ENCODE measurements at places on chromosomes 2 and 18. TPM values are rescaled to one million over a fixed set of nuclear protein-coding genes. Genes with fewer than 3 reads are reported as not detected.

C2orf92 gene
- total RNA-seq = 4.4 TPM

SERPINB13 gene
- not detected for total RNA-seq

C1QL2 gene
- not detected for total RNA-seq

DSC1 gene
- total RNA-seq = 9.5 TPM

MYL1 gene
- not detected for total RNA-seq

KYNU gene
- total RNA-seq = 1.1 TPM

GATA6 gene
- 93.5 TPM for total RNA-seq

- peak; percentile 36 for DNase-seq
Observed at GRCh38 chr2:216807857-216808272, 52.0 kb downstream of the TNP1 start.

GRCh38 chr2:78202366-78202765 lies 680.2 kb upstream of the LRRTM4 start:
- no peak for DNase-seq

- DNase-seq = no peak
Observed at GRCh38 chr2:56892382-56892781, 708.6 kb downstream of the CCDC85A start.

DNA sequence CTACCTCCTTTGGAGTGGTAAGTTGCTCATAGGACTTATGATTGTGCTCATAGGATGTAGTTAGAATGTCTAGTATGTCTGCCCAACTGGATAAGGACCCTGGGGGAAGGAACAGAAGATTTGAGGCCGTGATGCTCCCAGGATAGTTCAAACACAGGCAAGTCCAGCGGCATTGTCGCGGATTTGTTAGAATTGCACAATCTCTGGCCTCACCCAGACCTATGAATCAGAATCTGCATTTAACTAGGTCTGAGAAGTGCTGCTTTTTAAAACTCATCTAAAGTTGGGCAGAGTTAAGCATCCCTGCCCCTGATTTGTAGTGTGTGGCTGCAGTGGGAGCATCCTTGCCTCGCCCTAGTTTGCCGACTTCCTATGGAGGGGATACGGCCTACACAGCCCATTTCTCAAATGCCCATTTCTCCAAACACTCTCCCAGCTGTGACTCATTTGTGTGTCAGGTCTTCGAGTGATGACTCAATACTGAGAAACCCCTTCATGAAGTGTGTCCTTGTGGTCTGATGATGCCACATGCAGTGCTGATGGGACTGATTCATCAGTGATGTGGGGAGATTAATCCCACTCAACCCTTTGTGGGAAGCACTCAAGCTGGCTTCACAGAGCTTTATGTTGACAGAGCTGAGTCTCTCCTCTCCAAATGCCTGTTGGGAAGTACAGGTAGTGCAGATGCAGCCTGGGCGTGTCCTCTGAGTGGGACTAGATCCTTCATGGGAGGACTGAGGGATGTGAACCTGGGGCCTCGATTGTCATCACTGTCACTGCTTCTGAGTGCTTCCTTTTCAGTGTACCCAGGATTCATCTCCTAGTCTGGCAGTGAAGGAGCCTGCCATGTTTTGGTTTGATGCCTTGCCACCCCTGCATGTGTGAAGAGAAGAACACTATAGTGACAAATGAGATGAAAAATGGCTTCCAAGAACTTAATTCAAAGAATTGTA lies 18.7 kb downstream of the SMIM21 start:
- DNase-seq = no peak

GRCh38 chr2:2892892-2893291 lies 484.7 kb downstream of the EIPR1 start:
- DNase-seq = no peak

DNA sequence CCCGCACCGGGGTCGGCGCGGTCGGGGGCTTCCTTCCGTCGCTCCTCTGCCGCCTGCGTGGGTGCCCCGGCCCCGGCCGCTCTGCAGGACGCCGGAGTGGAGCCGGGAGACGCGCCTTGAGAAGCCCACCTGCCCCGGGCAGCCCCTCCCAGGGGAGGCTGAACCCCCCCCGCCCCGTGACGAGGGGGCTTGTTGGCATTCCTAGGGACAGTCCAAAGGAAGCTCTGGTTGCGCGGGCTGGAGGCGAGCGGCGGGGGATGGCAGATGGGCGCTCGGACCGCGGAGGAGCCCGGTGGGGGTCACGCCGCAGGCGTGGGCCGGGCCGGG lies 133.5 kb upstream of the MGAT5 start:
- no peak for DNase-seq

DNA sequence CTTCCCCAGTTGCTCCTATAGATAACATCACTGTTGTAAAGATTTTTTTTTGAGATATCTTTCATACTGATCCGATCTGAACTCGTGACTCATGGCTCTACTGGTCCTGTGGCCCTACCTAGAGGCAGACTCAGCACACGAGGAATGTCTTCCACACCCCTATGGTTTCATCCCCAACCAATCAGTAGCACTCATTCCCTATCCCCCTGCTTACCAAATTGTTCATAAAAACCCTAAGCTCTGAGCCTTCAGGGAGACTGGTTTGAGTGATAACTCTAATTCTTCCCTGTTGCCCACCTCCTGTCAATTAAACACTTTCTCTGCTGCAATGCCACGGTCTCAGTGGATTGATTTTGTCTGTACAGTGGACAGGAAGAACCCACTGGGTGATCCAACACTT lies 4.2 kb upstream of the SAP130 start:
- DNase-seq = no peak

DNA sequence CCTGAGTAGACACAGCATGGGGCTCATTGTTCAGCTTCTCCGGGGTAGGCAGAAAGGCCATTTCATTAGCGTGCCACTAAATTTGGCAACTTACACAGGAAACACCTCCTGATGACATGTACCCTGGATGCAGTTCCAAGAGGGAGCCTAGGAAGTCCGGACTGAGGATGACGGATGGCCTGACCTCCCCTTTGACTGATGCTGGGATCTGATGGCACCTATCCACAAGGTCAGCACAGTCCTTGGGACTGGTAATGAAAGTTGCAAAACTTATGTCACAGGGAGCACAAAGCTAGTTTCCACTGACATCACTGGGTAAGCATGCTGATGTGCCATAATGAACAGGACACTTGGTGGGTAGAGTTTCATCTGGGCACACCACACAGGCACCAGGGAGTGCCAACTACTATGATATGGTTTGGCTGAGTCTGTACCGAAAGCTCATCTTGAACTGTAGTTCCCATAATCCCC lies 126.7 kb upstream of the ARL4C start:
- DNase-seq = no peak

DNA sequence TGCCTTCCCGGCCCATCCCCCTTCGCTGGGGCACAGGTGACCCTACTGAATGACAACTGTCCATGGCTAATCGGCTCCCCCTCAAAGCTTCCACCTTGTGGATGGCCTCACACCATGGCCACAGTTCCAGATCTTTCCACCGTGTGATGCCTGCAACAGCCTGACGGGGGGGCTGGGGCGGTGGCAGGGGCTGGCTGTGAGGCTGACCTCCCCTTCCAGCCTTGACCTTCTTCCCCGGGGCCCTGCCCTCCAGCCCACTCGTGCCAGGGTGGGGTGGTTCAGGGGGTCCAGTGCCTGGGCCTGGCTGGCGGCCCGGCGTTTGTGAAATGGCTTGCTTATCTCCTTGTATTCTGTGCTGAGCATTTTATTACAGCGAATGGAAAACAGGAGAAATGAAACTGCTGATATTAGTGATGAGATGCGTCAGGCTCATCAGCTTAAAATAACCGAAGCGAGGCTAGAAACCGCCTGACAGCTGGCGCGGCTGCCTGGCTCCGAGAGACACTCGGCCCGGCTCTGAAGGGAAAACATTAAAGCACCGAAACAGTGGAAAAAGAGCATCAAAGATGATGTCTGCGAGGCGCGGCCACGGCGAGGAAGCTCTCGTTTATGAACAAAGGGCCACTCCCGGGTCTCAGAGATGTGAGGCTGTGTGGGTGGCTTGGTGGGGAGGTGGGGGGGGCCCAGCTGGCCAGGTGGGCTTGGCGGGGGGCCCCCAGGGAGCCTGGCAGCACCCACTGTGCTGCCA lies 916 bp upstream of the PDCD1 start:
- DNase-seq = peak; percentile 67

DNA sequence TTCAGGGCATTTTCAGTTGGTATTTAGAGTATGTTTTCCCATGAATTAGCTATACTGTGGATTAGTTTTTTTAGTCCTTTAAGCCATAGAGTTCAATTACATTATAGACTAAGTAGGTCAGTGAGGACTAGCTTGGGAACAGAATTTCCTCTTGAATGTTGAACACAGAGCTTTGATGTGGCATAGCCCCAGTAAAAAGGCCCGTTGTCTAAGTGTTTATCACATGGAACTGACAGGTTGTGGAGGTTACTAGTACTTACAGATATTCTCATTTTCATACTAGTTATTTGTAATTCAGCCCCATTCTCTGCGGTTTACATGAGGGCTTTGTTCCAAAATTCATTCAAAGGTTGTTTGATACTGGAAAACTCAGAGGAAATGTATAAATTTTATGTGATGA lies 6.2 kb downstream of the INSIG2 start:
- DNase-seq = no peak

GRCh38 chr2:30115141-30115980 lies 31.4 kb upstream of the YPEL5 start:
- peak; percentile 72 for DNase-seq

- DNase-seq = no peak
Observed at GRCh38 chr2:206275312-206276055, 1.0 kb downstream of the ZDBF2 start.

DNA sequence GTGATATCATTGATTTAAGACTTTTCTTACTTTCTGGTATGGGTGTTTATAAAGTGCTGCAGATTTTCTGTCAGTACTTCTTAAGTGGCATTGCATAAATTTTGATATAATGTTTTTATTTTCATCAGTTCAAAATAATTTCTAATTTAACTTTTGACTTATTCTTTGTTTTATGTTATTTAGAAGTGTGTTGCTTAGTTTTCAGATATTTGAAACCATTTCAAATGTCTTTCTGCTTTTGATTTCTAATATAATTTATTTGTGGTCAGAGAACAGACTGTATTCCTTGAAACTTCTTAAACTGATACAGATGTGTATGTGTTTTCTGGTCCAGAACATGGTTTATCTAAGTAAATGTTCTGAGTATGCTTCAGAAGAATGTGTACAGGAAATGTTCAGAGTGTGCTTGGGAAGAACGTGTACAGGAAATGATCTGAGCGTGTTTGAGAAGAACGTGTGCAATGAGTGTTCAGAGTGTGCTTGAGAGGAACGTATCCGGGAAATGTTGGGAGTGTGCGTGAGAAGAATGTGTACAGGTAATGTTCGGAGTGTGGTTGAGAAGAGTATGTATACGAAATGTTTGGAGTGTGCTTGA lies 265.7 kb upstream of the HS6ST1 start:
- DNase-seq = no peak

- no peak for DNase-seq
Observed at GRCh38 chr2:105919826-105920225, 175.1 kb downstream of the NCK2 start.

GRCh38 chr2:100140582-100140981 lies 1.8 kb downstream of the AFF3 start:
- DNase-seq = no peak

DNA sequence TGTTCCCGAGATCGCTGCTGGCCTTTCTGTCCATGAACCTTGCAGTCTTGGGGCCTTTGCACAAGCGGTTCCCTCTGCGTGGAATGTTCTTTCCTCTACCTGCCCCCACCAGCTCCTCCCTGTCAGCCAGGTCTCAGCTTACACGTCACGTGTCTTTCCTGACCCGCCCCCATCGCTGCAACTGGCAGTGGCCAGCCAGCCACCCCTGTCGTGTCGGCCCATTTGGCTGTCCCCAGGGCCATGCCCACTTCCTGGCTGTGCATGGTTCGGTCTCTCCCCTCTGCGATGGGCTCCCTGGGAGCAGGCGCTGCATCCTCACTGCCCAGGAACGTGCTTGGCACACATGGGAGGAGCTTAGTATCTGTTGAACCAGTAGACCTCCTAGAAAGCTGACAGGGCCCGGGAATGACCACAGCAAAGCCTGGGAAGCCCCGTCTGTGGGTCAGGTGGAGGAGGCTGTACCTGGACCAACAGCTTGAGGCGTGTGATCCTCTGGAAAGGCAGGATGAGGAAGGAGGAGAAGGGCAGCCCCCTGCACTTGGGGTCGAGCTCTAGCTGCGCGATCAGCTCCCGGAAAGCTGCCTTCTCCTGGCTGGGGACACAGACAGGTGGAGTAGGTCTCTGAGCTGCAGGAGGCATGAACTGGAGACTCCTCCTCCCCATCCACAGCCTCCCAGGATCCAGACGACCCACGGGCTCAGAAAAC lies 21.0 kb downstream of the SNORC start:
- no peak for DNase-seq

- DNase-seq = no peak
Observed at GRCh38 chr18:9643549-9643948, 29.2 kb upstream of the PPP4R1 start.

DNA sequence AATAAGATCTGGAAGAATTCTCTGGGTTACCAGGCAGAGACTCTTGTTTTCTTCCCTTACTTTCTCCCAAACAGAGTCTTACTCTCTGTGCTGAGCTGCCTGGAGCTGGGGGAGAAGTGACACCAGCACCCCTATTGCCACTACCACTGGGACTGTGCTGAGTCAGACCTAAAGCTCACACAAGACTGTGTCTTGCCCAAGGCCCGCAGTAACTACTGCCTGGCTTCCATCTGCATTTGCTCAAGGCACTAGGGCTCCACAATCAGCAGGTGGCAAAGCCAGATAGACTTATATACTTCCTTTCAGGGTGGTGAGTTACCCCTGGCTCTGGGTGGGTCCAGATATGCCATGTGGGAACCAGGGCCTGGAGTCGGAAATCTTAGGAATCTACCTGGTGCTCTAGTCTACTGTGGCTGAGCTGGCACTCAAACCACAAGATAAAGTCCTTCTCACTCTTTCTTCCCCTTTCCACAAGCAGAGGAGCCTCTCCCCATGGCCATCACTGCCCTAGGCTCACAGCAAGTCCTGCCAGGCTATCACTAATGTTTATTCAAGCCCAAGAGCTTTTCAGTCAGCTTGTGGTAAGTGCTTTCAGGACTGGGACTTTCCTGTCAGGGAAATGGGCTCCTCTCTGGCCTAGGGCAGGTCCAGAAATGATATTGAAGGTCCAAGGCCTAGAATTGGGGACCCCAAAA lies 27.6 kb upstream of the SERPINB2 start:
- no peak for DNase-seq

- no peak for DNase-seq
Observed at GRCh38 chr18:67599277-67599676, 82.8 kb upstream of the DSEL start.

GRCh38 chr2:241558532-241559322 lies at the start of gene BOK:
BOK (plus strand) TSS chr2:241558745; CDS start chr2:241559484, 739 bp downstream.
- DNase-seq = peak; percentile 66

DNA sequence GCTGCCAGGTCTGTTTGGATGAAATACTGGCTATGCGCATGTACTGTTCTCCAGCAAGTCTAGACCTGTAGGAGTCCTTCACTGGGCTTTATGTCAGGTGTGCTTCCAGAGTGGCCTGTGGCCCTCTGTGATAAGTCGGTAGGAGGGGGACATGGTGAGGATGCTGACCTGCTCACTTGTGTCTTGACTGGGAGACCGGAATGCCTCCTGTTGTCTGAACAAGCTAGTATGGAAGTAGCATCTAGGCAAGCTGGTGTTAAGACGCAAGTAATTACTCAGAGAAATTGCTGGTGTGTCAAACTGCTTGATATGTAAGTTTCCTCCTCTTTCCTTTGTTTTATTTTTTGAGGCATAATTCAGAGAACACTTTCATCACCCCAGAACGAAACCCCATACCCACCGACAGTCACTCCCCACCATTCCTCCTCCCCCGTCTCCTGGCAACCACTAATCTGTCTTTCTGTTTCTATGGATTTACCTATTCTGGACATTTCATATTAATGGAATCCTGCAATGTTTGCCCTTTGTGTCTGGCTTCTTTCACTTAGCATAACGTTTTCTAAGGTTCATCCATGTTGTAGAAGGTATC lies 76.4 kb downstream of the TMEM247 start:
- DNase-seq = no peak

Data from heart right ventricle (tissue), 16 donors.